ENCODE measurements at places on chromosomes 11 and 22.

GRCh38 chr11:19511413-19512183 is 201.0 kb upstream of the NAV2 start:
- no peak for DNase-seq

DNA sequence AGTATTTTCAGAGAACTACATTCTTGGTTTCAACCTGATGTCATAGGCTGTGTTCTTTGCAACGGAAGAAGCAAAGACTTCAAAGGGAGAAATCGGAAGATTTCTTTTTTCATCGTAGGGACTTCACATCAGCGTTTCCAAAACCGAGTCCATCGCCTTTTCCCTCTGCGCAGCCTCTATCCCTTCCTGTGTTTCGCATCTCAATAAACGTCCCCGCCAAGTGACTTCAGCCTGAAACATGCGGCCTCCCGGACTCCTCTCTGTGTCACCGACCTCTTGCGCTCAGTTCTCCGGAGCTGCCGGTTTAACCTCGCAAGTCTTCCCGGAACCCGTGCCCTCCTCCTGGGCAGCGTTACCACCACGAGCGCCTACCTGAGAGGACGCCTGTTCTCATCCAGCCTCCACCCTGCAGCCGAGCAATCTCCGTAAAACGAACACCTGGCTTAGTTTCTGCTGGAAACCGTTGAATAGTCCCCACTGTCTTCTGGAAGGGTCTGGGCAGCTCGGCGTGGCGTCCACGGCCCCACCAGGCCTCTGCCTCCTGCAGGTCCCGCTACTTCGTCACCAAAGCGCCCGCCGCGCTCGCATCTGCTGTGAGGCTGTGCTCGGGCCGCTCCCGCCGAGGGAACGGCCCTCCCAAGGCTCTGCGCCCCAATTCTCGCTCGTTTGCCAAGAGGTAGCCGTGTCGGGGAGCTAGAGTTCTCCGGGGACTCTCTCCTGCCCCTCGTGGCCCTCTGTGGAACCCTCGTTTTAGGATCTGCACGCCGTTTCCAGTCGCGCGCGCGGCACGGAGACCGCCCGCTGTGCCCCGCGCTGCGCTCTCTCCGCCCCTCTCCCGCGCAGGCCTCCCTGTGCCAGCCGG is at the start of gene GLB1L3:
TSS of gene GLB1L3 (plus strand) at position 846 of the 862 bp plus-strand sequence. CDS start 362 bp downstream, outside the sequence.
- DNase-seq: no peak

DNA sequence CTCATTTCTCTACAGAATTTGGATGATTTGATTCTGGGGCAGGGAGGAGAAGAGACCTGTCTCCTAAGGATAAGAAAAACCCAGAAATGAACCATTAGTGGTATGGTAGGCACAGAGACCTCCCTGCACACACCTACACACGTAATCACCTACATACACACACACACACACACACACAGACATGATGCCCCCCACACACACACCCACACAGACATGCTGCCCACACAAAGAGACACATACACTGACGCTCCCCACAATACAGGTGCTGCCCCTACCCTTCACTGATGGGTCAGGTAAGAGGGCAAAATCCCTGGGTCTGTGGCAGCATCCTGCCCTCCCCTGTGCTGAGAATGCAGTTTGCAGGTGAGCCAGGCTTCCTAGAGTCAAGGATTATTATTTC is 1.1 kb upstream of the SYT7 start:
- no peak for DNase-seq

DNA sequence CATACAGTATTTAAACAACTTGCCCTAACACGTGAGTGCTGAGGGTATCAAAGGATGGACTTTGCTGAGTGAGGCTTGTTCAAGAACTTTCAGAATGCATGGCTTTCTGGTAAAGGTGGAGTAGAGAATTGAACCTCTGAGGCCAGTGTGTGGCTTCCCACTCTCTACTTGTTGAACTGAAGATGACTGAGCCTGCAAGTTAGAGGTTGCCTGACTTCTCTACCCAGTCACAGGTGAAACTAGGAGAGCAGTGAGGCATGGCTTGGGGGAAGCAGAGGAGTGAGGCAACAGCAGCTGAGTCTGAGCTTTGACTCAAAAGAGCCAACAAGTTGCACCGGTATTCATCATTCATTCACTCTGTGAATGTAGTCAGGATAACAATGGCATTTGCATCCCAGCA is 256.4 kb upstream of the SESN3 start:
- DNase-seq: no peak

GRCh38 chr22:45420539-45420938 is 7.0 kb downstream of the RIBC2 start:
- no peak for DNase-seq

DNA sequence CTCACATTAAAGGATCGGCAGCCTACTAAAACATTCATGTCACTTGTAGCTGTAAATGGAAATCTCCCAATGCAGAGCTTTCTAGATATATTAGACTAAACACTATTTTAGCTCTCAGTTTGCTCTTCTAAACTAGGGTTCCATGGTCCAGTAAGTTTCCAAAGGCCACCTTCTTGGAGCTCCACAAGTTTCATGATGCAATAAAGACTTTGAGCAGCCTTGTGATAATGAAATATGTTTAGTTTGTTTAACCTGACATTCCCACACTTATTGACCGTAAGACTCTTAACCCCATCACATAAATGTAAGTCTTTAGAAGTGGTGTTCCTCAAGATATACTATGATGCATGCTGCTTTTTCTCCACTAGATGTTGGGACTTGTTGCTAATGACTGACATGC is 87.7 kb downstream of the TRIM44 start:
- no peak for DNase-seq

GRCh38 chr11:133524488-133524887 is 7.8 kb downstream of the OPCML start:
- DNase-seq: no peak

DNA sequence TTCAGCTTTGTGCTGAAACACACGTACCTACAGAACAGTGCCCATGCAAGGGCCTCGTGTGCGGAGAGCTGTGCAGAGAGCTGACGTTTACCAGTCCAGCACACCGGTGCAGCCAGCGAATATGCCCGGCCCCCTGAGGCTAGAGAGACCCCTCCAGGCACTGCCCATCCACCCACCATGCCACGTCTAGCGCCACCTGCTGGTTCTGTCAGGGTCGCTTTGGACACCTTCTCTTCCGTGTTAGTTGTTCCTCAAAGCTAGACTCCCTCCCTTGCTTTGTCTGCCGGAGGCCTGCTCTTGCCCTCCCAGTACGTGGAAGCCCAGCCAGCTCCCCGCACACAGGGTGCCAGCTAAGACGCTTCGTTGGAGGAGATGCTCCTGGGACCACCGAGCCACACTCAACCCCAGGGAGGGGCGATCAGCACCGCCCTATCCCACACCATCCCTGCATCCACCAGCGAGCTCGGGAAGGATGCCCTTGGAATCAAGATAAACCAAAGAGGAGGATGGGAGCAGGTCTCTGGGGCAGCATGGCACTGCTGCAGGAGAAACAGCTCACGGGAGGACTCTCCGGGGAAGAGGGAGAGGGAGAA is 43.4 kb downstream of the CPT1A start:
- DNase-seq: no peak

DNA sequence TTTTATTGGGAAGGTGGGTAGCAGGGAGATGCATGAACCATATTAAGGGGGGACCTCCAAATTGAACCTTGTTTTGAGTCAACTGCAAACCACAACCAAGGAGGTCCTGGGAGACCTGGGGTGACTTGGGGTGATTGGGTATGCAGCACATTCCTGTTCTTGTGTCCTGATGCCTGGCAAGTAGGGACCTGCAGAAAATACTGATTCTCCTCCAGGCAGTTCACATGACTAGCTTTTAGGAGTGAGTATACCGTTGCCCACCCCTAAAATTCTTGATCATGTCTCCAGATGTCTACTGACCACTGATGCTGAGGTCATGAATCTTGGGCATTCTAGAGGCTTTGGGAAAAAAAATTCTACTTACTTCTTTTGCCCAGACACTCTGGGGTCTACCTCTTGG is 6.3 kb downstream of the EHF start:
- DNase-seq: no peak

DNA sequence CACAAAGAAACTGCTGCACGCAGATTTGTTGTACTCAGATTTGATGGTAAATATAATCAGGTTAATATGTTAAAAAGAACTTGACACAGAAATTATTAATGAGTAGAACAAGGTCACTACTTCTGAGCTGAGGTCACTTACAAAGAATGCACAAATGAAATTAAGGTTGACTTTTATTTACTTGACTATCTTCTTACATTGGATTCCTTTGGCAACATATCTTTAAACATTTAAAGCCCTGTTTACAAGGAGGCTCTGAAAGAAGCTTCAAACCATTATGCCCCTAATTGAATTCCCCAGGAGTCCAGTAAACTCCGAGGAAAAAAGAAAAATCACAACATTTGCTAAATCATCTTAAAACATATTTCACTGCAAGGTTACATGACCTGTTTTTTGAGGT is 245.5 kb downstream of the SOX6 start:
- DNase-seq: no peak

DNA sequence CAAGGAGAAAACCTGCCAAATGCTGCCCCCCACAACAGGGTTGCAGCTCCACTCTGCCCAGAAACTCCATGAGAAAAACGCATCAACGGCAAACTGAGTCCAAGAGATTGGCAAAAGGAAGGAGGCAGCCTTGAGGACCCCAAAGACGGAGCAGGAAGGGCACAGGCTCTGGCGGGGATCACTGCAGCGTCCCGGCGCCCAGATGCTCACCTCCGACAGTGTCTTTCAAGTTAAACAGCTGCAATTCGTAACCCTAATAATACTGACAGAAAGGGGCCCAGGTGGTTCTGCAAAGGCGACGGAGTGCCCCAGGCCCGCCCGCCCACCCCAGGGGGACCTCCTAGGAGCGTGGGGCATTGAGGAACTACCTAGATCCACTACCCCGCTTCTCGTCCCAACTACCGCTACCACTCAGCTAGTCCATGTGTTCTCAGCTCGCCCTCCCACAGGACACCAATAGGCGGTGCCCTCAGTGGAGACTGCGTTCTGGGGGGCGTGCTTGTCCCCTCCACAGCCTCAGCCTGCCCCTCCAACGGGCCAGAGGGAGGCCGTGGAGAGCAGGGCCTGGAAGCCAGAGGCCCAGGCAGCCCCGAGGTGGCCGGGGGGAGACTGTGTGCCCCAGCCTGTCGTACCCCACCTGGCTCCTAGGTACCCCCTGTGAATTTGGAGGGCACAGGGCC is 127.4 kb downstream of the PHF21B start:
- no peak for DNase-seq

DNA sequence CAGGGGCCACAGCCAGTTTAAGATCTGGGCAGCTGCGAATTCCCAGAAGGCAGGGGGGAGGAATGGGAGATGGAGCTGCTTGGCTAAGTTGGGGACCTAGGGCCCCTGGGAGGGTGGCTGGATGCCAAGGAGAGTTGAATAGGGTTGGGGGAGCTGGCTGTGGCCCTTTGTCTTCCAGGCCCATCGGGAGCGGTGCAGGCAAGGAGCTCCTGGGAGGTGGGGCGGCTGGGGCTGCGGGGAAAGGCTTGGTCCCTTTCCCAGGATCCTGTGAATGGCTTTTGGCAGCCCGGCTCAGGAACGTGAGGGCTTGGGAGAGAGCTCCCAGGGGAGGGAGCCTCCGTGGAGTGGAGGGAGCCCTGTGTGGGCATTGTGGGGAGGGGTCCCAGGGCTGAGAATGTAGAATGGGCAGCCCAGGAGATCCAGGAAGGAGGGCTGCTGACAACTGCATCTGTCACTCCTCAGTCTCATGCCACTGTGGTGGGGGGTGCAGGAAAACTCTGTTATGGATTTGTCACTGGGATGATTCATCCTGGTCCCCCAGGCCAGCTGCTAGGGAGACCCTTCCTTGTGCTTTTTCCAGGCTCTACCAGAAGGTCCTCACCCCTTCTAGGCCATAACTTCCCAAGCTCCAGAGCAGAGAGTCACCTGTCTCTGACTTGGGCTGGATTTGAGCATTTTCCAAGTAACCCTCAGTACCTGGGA is 6.0 kb downstream of the FREY1 start:
- DNase-seq: no peak

- DNase-seq: no peak
These were observed 45.0 kb downstream of the LARGE2 start for GRCh38 chr11:45967506-45967905.

- no peak for DNase-seq
These were observed 32.9 kb upstream of the EED start for GRCh38 chr11:86211619-86212018.

- no peak for DNase-seq
These were observed 850.1 kb downstream of the NTM start for GRCh38 chr11:132220474-132220873.

- DNase-seq: no peak
These were observed 29.1 kb downstream of the DRD2 start for GRCh38 chr11:113446112-113446511.

- DNase-seq: no peak
These were observed 67.2 kb downstream of the MYO7A start for GRCh38 chr11:77195071-77195755.

GRCh38 chr11:15783619-15784018 is 572.7 kb downstream of the SOX6 start:
- DNase-seq: no peak

GRCh38 chr11:90803366-90803765 is 580.5 kb upstream of the CHORDC1 start:
- no peak for DNase-seq

DNA sequence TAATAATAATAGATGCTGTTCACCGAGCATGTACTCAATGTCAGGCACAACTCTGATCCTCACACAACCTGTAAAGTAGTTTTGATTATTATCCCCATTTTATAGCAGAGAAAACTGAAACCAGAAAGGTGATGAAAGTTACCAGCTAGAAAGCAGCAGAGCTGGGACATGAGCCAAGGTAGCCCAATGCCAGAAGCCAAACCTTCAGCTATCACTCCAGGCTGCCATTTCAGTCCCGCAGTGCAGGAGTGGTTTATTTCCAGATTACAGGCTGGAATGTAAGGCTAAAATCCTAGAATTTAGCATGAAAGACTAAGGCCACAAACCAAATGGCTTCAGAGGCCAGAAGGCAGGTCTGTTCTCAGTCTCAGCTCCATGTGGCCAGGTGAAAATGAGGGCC is 108.8 kb downstream of the TENM4 start:
- no peak for DNase-seq

GRCh38 chr22:47113853-47114415 is 351.5 kb downstream of the TBC1D22A start:
- no peak for DNase-seq

DNA sequence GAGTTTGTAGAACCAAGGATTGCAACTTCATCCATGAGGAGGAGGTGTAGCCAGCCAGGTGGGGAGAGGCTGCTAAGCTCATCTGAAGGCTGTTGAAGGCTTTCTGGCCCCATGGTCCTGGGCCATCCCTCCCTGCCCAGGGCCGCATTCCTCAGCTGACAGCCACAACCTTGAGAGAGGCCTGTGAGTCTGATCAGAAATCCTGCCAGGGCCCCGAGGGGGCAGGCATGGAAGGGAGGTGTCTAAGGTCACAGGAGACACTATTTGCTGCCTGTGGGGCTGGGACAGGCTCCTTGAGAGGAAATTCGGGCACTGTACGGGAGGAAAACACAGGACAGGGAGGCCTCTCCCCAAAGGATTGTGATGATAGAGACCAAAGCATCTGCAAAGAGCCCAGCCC is 88.1 kb upstream of the IGLL5 start:
- DNase-seq: no peak

DNA sequence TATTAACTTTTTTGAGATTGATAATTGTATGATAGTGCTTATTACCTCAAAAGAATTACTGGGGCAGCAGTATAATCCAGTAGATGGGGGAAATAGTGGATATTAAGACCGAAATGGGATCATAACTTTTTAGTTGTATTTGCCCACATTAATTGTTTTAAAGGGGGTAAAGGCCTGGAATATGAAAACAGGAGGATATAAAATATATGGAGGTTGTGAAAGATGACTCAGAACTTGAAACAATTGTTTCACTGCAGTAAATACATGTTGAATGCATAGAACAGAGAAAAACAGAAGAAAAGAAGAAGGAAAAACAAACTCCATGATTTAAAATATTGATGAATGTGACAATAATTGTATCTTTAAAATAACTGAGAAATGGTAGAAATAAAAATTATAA is 94.1 kb upstream of the VPREB1 start:
- DNase-seq: no peak

Data from SW 1271 (cell line).